ENCODE measurements at places on chromosomes 7 and 10.

- DNase-seq = peak; percentile 76
Observed at GRCh38 chr7:100852048-100852872, at the start of gene SLC12A9. SLC12A9 (plus strand) TSS chr7:100852713; CDS start chr7:100854198, 1,485 bp downstream.

DNA sequence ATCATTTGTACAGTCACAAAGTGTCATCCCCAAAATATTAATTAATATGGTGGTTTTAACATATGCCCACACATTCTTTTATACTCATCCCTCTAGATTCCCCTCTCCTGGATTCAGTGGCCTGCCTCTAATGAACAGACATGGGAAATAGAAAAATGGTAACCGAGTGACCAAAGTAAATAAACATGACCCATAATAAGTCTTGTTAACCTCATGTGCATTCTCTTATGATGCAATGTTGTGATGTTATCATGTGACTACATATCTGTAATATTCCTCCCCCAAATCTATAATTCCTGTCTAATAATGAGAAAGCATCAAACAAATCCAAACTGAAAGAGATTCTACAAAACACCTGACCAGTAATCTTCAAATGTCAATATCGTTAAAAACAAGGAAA lies 164.5 kb upstream of the PRSS1 start:
- DNase-seq = no peak

GRCh38 chr7:17773289-17773626 lies 167.0 kb downstream of the SNX13 start:
- DNase-seq = peak; percentile 39

DNA sequence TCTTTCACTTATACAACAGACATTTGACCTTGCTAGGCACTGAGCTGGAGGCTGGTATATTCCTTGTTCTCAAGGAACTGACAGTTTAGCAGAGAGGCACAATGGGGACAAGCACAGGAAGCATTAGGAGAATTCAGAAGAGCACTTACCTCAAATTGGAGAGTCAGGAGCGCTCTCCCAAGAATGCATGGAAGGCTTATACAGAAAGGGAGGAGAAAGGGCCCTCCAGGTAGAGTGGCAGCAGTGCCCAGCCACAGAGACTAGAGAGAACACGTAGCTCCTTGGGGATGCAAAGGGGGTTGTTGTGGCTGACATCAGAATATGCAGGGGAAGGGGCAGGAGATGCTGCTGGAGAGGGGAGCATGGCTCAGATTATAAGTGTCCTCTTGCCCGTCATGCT lies 78.2 kb upstream of the MKLN1 start:
- no peak for DNase-seq

DNA sequence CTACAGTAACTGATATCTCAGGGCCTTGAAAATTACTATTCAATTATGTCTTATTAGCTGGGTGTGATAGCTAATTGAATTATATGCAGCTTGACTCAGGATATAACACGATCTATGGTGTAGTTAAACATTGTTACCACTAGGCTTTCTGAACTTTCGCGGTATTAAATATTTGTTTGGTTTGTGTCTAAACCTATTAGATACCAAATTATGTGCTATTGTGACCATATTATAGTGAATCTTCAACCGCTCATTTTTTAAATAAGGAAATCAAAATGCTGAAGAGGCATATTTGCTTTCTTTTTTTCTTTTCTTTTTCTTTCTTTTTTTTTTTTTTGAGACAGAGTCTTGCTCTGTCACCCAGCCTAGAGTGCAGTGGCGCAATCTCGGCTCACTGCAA lies 99.3 kb upstream of the RSU1 start:
- no peak for DNase-seq

GRCh38 chr10:124672181-124672638 lies 72.0 kb downstream of the FAM53B start:
- DNase-seq = no peak

DNA sequence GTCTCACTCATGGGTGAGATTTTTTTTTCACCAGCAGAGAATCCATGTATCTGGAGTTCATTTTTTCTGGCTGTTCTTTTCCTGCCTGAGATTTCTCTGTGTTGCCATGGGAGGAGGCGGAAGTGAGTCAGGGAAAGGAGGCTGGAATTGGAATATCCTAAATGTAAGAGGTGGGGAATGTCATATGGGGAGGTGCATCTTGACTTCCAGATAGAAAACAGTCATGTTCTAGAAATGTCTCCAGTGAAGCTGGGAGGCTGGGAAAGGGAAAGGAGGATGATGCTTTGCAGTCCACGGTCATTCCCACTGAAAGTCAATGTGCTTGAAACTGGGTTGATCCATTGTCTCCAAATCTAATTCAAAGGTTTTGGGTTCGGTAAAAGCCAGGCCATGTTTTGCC lies 39.7 kb upstream of the HPS1 start:
- peak; percentile 15 for DNase-seq

GRCh38 chr7:25496476-25497368 lies 268.4 kb upstream of the NPVF start:
- DNase-seq = no peak
